Motor neuron (in vitro differentiated cells): ENCODE measurements at places on chromosomes 7 and 10. TPM values are rescaled to one million over a fixed set of nuclear protein-coding genes. Genes with fewer than 3 reads are reported as not detected.

Gene PPP1R9A
- 18.9 and 21.3 TPM in 2 replicates for total RNA-seq

Gene GBX1
- total RNA-seq = 0.78 and 0.89 TPM in 2 replicates

Gene RABGEF1
- 24.9 and 25.7 TPM in 2 replicates for total RNA-seq

DNA sequence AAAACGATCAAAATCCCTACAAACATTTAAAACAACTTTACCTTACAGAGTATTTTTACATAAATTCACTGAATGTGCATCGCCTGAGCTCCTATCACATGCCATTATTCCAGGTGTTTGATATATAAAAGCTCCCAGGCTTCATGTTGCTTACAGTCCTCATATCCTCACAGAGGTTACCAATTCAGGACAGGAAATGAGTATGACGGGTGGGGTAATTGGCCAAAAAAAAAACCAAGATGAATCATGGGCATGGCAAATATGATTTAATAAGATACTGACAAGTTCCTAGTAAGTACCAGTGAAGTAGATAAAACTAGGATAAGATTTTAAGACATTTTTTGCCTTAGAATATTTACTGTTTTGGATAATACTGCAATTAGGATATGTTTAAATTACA lies 135.8 kb downstream of the KMT2E start:
- no peak for ATAC-seq

DNA sequence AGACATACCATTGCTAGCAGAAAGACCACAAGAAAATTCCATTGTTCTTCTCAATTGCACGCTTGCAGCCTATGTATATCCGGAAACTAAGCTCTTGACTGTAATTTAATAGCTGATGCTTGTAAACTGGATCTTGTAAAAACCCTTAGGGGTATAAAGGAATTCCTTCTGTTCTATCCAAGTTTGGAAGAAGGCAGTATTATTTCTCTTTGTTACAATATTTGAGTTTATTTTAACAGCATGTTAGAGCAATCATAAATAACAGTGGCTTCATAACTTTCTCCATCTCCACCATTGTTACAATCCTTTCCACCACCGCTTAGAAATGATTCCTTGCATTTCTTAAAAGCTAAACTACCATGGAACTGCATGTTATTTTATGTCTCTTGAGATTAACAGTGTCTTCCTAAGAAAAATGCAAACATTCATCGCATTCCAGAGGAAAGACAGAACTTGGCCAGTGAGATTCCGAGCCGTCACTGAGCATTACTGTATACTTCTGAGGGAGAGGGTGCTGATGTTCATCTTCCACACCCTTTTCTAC lies 92.5 kb downstream of the TRIL start:
- no peak for ATAC-seq

- no peak for ATAC-seq
Observed at GRCh38 chr10:123796736-123797135, 94.9 kb downstream of the CPXM2 start.
